ENCODE measurements at places on chromosomes 4 and X. TPM values are rescaled to one million over a fixed set of nuclear protein-coding genes. Genes with fewer than 3 reads are reported as not detected.
A peak's percentile ranks its signal among the peaks of the same experiment; 100 is the strongest.

The HSFX1 gene
- total RNA-seq: 0.53 TPM

The UGT2B11 gene
- not detected for total RNA-seq

The KCTD8 gene
- under 0.01 TPM for total RNA-seq

The MID1 gene
- total RNA-seq: 3.2 TPM

The SYNPO2 gene
- 0.13 TPM for total RNA-seq

The ADRA2C gene
- total RNA-seq: under 0.01 TPM

The TASL gene
- not detected for total RNA-seq

The BTC gene
- total RNA-seq: 2.4 TPM

The SMPX gene
- total RNA-seq: not detected

The PABPC1L2B gene
- total RNA-seq: not detected

The PDCL2 gene
- total RNA-seq: not detected

The TLR1 gene
- total RNA-seq: 0.13 TPM

The RADX gene
- 1.7 TPM for total RNA-seq

The NPY1R gene
- 0.26 TPM for total RNA-seq

The STK32B gene
- total RNA-seq: under 0.01 TPM

The MAGIX gene
- total RNA-seq: 4.6 TPM

The NWD2 gene
- 0.26 TPM for total RNA-seq

GRCh38 chr4:80154545-80154933 lies 42.8 kb upstream of the PRDM8 start:
- no peak for DNase-seq

- no peak for DNase-seq
Measured at GRCh38 chr4:158010361-158010760, 162.5 kb downstream of the GASK1B start.

- no peak for DNase-seq
Measured at GRCh38 chr4:113566015-113566795, 195.3 kb downstream of the CAMK2D start.

GRCh38 chrX:134732152-134732551 lies 73.9 kb upstream of the PLAC1 start:
- no peak for DNase-seq

- DNase-seq: no peak
Measured at GRCh38 chr4:54614149-54614548, 43.6 kb upstream of the KIT start.

DNA sequence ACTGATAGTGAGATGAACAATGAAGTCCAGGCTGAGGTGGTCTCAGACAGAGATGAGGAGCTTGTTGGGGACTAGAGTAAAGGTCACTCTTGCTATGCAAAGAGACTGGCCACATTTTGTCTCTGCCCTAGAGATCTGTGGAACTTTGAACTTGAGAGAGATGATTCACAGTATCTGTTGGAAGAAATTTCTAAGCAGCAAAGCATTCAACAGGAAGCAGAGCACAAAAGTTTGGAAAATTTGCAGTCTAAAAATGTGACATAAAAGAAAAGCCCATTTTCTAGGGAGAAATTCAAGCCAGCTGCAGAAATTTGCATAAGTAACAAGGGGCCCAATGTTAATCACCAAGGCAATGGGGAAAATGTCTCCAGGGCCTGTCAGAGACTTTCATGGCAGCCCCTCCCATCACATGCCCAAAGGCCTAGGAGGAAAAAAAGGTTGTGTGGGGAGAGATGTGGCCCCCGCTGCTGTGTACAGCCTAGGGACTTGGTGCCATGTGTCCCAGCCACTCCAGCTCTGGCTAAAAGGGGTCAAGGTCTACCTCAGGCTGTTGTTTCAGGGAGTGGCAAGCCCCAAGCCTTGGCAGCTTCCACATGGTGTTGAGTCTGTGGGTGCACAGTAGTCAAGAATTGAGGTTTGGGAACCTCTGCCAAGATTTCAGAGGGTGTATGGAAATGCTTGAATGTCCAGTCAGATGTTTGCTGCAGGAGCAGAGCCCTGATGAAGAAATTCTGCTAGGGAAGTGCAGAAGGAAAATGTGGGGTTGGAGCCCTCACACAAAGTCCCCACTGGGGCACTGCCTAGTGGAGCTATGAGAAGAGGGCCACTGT lies 262.8 kb downstream of the DKK2 start:
- peak; percentile 5 for DNase-seq

DNA sequence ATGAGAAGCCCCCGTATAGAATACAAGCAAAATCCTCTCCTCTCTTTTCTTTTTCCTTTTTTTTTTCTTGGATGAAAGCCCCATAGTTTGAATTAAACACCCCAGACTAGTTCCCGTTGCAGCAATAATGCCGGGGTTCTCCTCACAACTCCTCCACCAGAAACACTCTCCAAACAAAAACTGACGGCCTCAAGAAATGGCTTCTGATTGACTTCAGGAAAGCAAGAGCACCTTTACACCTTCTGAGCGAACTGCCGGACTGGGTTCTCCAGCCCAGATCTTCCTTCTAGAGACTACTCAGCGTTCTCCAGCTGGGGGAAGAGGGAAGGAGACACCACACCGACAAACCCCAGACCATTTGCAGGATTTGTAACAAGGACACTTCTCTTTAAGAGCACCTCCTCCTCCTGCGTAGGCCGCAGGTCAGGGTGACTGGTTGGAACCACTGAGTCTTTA lies 4.0 kb downstream of the HAND2 start:
- DNase-seq: no peak

GRCh38 chr4:46554760-46555465 lies 165.0 kb upstream of the GABRA2 start:
- no peak for DNase-seq

DNA sequence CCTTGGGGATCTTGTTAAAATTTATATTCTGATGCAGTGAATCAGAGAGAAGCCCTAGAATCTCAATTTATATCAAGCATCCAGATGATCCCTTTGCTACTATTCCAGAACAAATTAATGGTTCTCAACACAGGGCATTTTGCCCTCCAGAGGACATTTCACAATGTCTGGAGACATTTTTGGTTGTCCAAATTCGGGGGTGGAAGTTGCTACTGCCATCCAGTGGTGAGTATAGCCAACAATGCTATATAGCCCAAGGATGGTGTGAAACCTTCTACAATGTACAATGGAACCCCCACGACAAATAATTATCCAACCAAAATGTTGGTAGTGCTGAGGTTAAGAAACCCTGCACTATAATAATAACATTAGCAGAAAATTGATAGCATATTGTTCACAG lies 2440.0 kb downstream of the PCDH7 start:
- peak; percentile 13 for DNase-seq

- DNase-seq: peak; percentile 36
Measured at GRCh38 chr4:27357283-27357682, 496.6 kb downstream of the STIM2 start.

GRCh38 chr4:38869511-38869910 lies 1.9 kb downstream of the FAM114A1 start:
- no peak for DNase-seq

DNA sequence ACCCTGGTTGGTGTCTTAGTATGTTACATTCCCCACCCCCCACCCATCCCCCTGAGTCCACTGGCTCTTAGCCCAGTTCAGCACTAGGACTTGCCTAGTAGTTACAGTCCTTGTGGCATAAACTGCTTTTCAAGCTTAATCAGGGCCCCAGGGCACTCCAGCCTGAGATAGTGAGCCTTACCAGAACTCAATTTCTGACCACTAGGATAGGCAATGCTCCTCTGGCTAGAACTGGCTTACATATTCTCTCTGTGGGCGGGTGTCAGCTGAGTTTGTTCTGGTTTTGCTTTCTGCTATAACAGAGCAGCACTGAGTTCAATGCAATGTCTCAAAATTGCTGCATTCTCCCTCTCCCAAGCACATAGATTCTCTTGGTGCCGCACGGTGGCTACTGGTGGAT lies 391.4 kb upstream of the DIPK2B start:
- DNase-seq: no peak

- no peak for DNase-seq
Measured at GRCh38 chr4:141890279-141890678, 253.9 kb downstream of the IL15 start.

- DNase-seq: peak; percentile 86
Measured at GRCh38 chr4:5747738-5748375, 36.9 kb downstream of the EVC start.

DNA sequence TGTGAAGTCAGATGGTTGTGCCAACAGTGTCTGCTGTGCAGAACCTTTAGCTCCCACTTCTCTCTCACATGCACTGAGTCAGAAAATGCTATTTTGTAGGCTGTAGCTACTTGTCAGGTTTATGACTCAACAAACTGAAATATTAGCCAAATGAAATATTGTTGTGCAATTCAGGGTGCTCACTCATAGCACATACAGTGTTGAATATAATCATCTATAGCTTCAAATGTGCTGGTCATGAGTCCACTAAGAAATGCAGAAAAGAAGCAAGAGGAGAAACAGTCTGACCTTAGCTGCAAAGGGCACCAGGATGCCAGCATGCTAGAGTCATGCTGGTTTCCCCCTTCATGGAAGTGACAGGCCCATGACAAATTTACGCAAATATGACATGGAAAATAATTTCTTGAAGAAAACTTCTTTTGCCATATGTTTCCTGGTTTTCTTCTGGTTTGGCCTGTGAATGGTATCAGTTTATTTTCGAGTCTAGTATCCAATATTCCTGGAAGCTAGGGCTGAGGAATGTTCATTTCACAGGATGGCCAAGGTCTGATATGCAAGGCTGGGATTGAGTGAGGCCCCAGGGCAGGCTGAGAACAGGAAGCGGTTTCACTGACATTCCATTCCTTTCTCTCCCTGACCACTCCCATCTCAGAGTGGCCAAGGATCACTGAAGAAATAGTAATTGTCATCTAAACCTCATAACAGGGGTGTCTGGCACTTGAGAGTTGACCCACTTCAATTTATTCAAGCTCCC lies 10.3 kb upstream of the CXCL2 start:
- peak; percentile 100 for DNase-seq

- no peak for DNase-seq
Measured at GRCh38 chr4:144975718-144976117, 122.3 kb downstream of the ANAPC10 start.

GRCh38 chr4:189304809-189305208 lies 635.9 kb upstream of the FRG1 start:
- DNase-seq: peak; percentile 7

DNA sequence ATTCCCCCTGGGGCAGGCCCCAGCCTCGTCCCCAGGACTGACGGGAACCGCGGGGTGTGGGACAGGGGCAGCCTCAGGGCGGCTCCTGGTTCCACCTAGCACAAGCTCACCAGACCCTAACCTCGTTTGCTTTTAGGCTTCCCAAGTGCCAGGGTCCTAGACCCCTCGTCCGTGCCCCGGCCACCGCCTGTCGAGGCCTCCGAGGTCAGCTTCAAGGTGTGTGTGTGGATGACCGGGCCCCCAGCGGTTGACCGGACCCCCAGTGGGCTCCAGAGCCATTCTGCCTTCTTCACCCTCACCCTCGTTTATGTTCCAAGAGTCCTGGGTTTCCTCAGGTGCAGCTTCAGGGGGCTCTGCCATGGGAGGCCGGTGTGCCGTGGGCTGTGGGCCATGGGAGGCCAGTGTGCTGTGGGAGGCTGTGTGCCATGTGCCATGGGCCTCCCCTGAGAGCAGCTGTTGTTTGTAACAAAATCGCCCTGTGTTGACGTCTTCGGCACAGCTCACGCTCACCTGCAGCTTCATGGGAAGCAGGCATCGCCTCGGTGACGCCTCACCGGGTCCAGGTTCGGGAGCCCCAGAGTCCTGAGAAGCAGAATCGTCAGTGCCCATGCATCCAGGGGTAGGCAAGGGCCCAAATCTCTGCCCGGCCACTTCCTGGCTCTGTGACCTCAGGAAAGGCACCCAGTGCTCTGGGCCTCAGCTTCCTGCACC lies 43.0 kb upstream of the HMX1 start:
- DNase-seq: no peak

DNA sequence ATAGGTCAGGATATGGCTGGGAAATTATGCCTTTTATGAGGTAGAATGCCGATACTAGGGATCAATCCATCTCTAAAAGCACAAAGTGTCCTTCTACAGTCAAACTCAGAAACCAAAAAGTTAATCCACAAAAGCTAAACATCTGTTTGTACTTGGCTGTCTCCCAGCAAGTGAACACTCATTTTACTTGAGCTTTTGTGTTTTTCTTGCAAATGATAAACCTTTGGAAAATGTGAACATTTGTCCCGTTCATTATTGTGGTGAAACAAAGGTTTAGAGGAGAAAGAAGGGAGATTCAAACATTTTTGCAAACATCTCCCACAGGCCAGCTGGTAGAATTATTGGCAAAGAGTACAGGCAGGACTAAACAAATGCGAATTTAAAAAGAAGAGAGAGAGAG lies 300.6 kb upstream of the SPANXN1 start:
- no peak for DNase-seq

DNA sequence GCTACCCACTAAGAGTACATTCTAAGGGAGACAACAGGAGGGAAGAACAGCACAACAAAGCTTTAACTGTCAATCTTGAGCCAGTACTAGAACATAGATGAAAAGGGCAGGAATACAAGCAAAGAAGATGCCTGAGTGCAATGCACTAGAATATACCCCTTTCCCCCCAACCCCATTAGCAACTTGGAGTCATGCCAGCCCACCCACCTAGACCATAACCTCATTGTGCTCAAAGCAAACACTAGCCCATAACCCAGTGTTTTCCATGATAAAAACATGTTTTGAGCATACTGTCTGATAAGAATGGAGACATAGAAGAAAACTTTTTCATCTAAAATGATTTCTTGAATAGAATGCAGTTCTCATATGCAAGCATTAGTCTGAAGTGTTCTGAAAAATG lies 183.2 kb downstream of the RAP1GDS1 start:
- no peak for DNase-seq

- no peak for DNase-seq
Measured at GRCh38 chrX:50495616-50496015, 25.0 kb upstream of the DGKK start.

All from bronchial epithelial cell (primary cell).